ENCODE measurements at places on chromosomes 11 and 22. TPM values are rescaled to one million over a fixed set of nuclear protein-coding genes. Genes with fewer than 3 reads are reported as not detected.

The SMDT1 gene
- total RNA-seq = 6.8 TPM

The OR51I1 gene
- not detected for total RNA-seq

The RGL4 gene
- not detected for total RNA-seq

The SF1 gene
- total RNA-seq = 191 TPM

The CD6 gene
- 0.07 TPM for total RNA-seq

The OR52I1 gene
- total RNA-seq = not detected

The ZBTB16 gene
- total RNA-seq = under 0.01 TPM

The CLNS1A gene
- 233 TPM for total RNA-seq

The MOB2 gene
- total RNA-seq = 35.9 TPM

The OR5P2 gene
- total RNA-seq = under 0.01 TPM

The OR2AT4 gene
- not detected for total RNA-seq

The ANKRD49 gene
- total RNA-seq = 20.5 TPM

The PSMA1 gene
- total RNA-seq = 108 TPM

Measured in nasal cavity respiratory epithelium epithelial cell of viscerocranial mucosa (primary cell).